Pulmonary artery endothelial cell (primary cell): ENCODE measurements at places on chromosomes 12 and 14.

GRCh38 chr12:64706857-64707256 is 52.3 kb downstream of the GNS start:
- no peak for DNase-seq

DNA sequence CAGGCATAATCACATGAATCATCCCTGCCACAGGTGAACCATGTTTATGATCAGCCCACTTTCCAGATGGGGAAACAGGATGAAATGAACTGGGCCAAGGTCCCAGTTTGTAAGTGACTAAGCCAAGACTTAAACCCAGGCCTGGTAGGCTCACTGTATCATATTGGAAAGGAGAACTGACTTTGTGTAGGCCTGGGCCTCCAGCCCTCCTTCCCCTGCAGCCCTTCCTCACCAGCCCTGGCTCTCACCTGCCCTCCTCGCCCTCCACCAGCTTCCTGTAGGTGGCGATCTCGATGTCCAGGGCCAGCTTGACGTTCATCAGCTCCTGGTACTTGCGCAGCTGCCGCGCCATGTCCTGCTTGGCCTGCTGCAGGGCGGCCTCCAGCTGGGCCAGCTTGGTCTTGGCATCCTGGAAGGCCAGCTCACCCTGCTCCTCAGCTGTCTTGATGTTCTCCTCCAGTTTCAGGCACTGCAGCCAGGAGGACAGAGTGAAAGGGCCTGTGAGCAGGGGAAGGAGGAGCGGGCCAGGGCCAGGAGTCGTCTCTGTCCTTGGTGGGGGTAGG is 19.8 kb downstream of the KRT80 start:
- DNase-seq = no peak

DNA sequence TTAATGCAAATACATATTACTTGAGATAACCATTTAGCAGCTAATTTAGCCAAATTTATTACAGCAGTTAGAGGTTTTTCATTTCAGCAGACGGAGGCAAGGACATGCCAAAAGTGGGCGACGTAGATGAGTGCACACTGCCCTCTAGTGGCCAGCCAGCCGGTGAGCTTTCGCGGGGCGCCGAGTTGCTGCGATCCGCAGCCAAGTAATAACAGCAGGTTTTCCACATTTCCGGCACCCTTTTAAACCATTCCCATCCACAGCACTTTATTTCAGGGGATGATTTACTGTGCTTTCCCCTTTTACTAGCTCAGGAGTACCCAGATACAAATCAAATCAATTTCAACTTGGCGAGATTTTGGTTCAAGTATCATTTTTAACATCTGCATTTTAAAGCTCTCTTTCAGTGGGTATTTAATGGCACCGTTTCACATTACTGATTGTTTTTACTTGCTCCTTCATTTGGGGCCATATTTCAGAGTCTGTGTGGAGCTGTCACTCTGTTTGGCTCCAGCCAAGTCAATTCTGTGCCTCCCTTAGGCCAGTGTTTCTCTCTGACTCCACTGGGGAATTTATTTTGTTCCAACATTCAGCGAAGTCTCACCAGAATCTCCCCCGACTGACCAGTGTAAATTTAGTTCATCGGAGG is 158.0 kb downstream of the EGLN3 start:
- DNase-seq = peak; percentile 52

DNA sequence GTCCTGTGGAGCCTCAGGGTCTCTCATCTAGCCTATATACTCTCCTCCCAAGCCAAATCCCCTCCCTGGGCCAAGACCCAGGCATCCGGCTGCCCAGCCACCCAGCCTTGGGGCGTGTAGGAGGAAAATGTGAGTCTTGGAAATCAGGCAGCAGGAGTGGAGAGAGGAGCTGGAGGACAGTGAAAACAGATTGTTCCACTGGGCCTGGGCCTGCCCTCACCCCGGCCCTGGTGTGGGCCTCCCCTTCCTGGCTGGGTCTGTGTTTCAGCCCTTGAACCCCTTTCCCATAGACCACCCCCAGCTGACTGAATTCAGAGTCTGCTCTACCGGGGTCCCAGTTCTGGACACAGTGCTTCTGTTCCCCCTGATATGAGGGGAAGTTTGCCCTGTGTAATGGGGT is 6.7 kb downstream of the ITGA5 start:
- no peak for DNase-seq

DNA sequence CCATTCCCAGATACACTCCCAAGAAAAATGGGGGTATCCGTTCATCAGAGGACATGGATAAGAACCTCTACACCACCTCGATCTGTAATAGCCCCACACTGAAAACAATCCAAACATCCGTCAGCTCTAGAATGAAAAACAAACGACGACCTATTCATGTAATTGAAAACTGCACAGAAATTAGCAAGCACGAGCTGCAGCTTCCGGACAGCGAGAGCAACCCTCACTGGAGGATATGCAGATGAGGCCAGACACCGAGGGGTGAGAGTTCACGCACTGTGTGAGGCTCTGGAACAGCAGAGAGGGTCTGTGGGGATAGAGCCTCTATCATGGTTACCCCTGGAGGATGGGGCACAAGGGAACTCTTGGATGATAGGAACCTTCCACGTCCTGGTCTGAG is 143.9 kb upstream of the NCOR2 start:
- no peak for DNase-seq

GRCh38 chr14:76868454-76869170 is 42.4 kb downstream of the LRRC74A start:
- DNase-seq = no peak
